Fibroblast of lung (primary cell): ENCODE measurements at places on chromosomes 2 and 18. TPM values are rescaled to one million over a fixed set of nuclear protein-coding genes. Genes with fewer than 3 reads are reported as not detected.

GRCh38 chr2:239421851-239422250 is 21.0 kb upstream of the HDAC4 start:
- no peak for DNase-seq

Gene HADHB
- 129 and 130 TPM in 2 replicates for total RNA-seq

DNA sequence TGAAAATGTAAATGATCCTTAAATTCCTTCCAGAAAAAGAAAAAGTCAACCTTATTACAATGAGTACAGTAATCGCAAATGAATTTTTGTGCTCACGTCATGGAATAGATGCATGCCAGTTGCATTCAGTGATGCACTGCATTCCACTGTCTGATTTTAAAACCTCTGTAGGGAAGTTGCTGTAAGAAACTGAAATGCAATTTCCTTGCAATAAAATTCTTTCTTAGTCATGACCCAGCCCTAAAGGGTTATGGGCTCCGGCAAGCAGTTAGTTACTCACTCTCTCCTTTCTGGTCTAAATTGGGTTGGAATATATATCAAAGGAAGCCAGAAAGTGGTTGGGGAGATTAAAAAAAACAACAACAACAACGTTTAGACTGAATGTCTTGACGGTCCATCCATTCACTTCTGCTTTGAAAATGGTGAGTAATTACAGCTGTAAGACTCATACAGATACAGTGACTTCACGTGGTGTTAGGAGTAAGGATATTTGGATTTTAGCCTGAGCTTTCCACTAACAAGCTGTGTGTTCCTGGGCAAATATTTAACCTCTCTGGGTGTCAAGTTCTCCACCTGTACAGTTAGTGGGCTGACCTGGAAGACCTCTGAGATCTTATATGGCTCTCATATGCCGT is 8.6 kb upstream of the RND3 start:
- peak; percentile 95 for DNase-seq

- DNase-seq: no peak
Measured at GRCh38 chr18:9444549-9444948, 30.8 kb upstream of the RALBP1 start.

Gene CPLX4
- total RNA-seq: not detected in 2 replicates

DNA sequence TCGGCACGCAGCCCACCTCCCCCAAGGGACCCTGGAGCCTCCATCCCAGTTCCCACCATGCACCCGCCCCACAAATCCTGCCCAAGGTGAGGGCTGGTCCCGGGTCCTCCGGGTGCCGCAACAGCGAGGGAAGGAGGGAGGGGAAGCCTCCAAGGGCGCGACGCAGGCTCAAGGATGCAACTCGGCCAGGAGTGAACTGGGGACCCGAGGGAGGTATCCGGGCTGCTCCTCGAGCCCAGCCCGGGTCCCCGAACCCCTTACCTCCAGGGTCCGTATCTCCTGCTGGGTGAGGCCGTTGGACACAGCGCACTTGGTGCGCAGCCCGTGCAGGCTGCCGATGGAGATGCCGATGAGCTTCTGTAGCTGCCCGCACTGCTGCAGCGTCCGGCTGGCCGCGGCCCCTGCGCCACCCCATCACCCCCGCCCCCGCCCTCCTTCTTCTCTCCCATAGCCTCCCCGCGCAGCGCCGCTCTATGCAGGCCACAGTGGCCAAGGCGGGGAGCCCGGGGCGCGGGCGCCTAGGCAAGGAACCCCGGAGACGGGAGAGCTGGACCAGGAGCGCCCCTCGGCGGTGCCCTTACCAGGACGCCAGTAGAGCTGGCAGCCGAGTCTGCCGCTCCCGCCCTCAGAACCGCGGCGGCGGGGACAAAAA is 124.1 kb downstream of the ANKRD30BL start:
- DNase-seq: no peak

GRCh38 chr2:193518041-193518817 is 1323.5 kb upstream of the TMEFF2 start:
- peak; percentile 1 for DNase-seq

Gene AQP12B
- total RNA-seq: not detected in 2 replicates

GRCh38 chr18:76335859-76336640 is 159.0 kb downstream of the ZNF516 start:
- DNase-seq: no peak

- no peak for DNase-seq
Measured at GRCh38 chr18:38956068-38956467, 1390.5 kb upstream of the CELF4 start.

Gene RBFA
- total RNA-seq: 22.9 and 25.3 TPM in 2 replicates

DNA sequence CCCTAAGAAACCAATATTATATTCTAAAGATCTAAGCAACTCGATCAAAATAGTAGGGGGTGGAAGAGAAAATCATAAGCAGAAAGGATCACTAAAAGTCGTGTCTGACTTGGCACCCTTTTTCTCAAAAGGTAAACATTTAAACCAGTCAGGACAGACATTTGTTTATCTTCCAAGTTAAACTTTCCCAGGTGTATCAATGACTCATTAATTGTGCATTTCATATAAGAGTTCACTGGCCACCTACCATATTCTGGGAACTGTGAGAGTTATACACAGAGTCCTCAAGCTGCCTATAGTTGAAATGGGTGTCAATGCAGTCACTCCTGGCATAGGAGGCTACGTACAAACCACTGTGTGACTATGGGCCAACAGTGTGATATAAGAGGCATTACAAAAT is 4.8 kb upstream of the ACVR1 start:
- no peak for DNase-seq

DNA sequence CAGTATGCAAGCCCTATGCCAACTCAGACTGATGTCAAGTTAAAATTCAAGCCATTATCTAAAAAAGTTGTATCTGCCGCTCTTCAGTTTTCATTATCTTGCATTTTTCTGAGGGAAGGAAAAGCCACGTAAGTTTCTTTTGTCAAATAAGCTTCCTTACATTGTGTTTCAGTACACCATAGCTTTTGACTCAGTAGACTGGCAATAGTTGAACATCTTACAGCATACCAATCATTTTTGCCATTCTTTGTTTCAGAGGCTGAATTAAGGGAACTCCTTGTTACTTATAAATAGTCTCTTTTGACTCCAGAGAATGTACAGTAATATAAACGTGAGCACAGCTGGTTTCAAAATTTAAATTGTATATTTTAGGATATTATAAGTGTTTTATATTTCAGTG is 120.6 kb downstream of the EHBP1 start:
- DNase-seq: no peak

- DNase-seq: no peak
Measured at GRCh38 chr2:197704434-197705120, 592 bp upstream of the MARS2 start.

Gene SIGLEC15
- 0.51 and 1.5 TPM in 2 replicates for total RNA-seq

DNA sequence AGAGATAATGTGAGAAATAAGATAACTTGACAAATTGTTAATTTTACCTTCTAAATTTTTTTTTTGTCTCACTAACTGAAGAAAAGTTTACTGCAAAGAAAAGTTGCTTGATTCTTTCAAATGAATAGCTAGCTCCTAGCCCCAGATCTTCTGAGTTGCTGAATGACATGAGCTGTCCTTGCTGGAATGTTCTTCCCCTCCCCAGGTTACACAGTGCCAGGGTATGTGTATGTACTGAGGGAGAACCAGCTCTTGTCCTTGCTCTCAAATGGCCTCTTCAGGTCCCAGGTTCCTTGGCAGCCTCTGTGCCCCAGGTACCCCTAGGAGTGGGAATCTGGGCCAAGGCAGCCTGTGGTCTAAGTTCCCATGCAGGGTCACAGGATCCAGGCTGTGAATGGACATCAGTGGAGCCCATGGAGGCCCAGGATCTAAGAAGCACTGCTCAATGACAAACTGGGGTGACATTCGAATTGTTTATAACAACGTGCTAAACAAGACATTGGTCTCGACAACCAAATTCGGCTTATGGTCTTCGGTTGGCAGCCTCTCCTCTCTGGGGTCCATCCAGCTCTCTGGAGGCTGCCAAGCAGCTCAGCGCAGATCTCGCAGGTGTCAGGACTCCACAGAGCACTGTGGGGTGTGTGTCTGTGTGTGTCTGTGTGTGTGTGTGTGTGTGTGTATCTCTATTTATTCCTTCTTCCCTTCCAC is 17.1 kb upstream of the INO80C start:
- no peak for DNase-seq

DNA sequence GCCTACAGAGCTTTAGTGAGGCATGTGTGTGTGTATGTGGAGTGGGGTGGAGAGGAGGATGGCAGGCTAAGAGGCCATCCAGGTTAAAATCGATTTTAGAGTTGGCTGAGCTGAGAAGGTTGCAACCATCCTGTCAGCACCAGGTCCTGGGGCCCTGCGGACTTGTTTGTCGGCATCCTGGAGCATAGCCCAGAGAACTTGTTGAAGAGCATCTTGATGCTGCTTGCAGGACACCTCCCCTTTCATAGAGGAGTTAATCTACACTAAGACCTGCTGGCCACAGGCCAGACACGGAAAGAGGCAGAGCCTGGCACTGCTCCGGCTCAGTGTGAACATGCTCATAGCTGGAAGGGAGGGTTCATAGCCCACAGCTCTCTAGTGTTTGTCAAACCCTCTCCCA is 72.1 kb upstream of the RGPD5 start:
- DNase-seq: no peak

Gene CNTNAP5
- not detected in 2 replicates for total RNA-seq

GRCh38 chr2:237864940-237865622 is 5.7 kb downstream of the RAMP1 start:
- DNase-seq: peak; percentile 31

- no peak for DNase-seq
Measured at GRCh38 chr18:49028091-49028490, 77.3 kb upstream of the SMAD7 start.

DNA sequence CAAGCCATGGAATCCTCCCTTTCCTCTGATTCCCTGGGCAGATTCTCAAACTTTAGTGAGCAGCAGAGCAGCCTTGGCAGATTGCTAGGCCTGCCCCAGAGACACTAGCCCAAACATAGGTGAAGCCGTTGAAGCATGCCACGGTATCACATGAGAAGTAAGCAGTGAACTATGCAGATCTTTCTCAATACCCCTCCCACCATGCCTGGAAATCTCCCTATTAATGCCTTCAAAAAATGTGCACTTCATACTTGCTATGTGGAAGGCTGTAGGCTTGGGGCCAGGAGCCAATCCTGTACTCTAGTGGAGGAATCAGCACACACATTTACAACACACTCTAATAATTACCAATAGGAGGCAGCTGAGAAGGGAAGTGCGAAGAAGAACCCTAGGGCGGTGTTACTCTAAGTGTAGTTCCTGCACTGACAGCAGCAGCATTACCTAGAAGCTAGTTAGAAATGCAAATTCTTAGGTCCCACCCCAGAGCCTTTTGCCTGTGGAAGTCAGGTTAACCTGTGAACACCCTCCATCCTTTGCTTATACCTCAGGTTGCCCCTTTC is 305.1 kb upstream of the SPRED2 start:
- DNase-seq: no peak

- DNase-seq: no peak
Measured at GRCh38 chr2:178830451-178830850, 23.2 kb upstream of the TTN start.

Gene COL4A3
- total RNA-seq: 0.26 and 0.33 TPM in 2 replicates

DNA sequence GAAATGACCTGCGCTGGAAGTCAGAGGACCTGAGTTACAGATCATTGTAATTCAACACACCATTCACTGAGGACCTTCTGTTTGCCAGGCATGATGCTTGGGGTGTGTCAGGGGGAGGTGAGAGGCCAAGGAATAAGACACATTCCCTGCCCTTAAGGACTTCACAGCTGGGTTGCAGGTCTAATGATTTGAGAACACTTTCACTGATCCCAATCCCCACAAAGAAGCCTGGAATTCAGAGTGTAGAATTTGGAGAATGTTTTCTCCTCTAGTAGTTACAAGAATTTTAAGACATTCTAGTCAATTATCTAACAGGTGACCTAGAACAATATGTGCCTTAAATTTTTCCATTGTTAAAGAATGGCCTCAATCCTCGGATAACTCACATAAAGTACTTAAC is 322.4 kb downstream of the TNS1 start:
- no peak for DNase-seq

GRCh38 chr2:201882353-201883090 is 76.2 kb downstream of the CDK15 start:
- peak; percentile 54 for DNase-seq

DNA sequence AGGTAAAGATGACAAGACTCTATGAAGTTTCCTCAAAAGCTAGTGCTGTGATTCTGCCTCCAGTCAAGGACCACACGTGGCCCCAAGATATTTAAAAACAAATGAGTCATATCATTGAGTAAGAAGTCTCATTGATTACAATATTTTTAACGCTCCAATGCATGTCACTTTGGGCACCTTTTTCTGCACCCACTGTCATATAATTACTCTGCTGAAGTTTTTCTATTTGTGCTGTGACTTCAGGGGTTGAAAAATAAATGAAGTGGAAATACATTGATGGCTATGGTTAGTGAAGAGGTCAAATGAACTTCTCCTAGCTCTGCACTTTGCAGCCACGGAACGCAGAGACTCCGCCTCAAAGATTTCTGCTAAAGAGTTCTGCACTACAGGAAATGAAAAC is 344.3 kb upstream of the KYNU start:
- peak; percentile 0 for DNase-seq

GRCh38 chr2:72150861-72151356 is 3.2 kb upstream of the CYP26B1 start:
- no peak for DNase-seq

DNA sequence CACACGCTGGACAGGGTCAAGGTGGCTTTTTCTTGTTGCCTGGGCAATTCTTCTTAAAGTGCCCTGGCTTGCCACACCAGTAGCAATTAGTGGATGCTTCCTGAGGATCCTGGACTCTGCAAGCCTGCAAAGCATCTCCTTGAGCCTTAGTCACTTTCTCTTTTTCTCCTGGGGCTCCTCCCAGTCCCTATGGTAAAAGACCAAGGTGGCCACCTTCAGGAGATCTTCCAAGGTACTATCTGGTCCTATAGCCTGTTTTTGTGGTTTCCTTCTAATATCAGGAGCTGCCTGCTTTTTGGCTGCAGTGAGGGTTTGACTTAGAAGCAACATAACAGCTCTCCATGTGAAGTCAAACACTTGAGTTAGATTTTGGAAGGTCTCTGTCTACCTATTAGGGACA is 33.3 kb upstream of the GMCL1 start:
- DNase-seq: no peak

- no peak for DNase-seq
Measured at GRCh38 chr2:40048506-40048905, 269.4 kb upstream of the THUMPD2 start.

DNA sequence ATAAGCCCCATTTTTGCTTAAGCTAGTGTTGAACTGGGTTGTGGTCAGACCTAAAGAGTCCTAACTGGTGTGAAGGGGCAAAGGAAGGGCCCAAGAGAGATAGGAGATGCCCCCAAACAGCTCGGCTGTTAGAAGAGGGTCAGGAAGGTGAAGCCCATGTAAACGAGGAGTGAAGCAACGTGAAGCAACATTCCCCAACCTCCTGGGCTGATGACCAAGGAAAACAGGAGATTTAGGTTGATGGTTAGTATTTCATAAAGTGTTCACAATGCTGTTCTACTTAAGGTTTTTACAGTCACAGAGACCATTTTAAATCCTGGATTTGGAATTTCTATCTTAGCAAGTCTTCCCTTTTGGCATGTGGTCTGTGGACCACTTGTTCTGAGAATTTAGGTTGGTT is 144.0 kb upstream of the SERPINE2 start:
- peak; percentile 22 for DNase-seq

Gene CAD
- total RNA-seq: 32.0 and 33.1 TPM in 2 replicates

Gene AFF3
- 0.26 and 0.50 TPM in 2 replicates for total RNA-seq

GRCh38 chr2:43068041-43068533 is 158.3 kb downstream of the ZFP36L2 start:
- DNase-seq: no peak

Gene TRIB2
- 31.0 and 38.5 TPM in 2 replicates for total RNA-seq

GRCh38 chr2:239958473-239958765 is 66.7 kb downstream of the NDUFA10 start:
- no peak for DNase-seq
